CD4-positive, alpha-beta T cell (primary cell): ENCODE measurements at places on chromosomes 4 and X. TPM values are rescaled to one million over a fixed set of nuclear protein-coding genes. Genes with fewer than 3 reads are reported as not detected.

DNA sequence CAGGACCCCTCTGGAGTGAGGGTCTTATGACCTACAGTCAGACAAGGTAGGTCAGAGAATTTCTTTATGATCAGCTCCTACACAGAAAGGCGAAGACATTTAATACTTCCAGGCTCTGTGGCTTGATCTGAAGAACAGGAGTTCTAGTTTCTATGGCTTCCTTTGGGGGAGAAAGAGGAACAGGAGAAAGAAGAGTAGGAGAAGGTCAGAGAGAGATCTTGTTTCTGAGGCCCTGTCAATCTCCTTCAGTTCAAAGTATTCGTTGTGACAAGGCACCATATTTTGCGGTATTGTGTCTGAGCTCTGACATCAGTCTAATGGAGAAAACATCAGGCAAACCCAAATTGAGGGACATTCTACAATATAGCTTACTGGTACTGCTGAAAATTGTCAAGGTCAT, 16.7 kb downstream of the TMSB4X start:
- peaks cover 20% of the 10 kb centered on the region for H3K4me1 ChIP-seq
- no peaks in the 10 kb centered on the region for H3K36me3 ChIP-seq
- no peaks in the 10 kb centered on the region for H3K27me3 ChIP-seq
- H3K27ac ChIP-seq: no peak overlapping the region
- DNase-seq: no peak

PPP1R3F gene
- total RNA-seq: 9.1 TPM

GRCh38 chr4:107635735-107636134, 84.3 kb downstream of the PAPSS1 start:
- H3K27me3 ChIP-seq: no peaks in the 10 kb centered on the region
- H3K4me3 ChIP-seq: no peak overlapping the region
- H3K36me3 ChIP-seq: peaks cover 6% of the 10 kb centered on the region
- no peak for DNase-seq
- no peak overlapping the region for H3K27ac ChIP-seq

DNA sequence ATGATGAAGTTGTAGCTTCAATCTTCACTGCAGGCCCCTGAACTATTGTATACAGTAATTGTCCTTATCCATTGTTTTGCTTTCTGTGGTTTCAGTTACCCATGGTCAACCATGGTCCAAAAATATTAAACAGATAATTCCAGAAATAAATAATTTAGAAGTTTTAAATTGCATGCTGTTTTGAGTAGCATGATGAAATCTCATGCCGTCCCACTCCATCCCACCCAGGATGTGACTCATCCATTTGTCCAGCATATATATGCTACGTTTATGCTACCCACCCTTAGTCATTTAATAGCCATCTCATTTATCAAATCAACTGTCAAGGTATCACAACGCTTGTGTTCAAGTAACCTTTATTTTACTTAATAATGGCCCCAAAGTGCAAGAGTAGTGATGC, 34.5 kb downstream of the IQCM start:
- H3K4me3 ChIP-seq: no peak overlapping the region
- no peak for DNase-seq

SULT1E1 gene
- not detected for total RNA-seq

GRCh38 chr4:87316961-87317360, 5.7 kb downstream of the HSD17B13 start:
- DNase-seq: no peak
- peaks cover 3% of the 10 kb centered on the region for H3K36me3 ChIP-seq

GRCh38 chr4:147809211-147809610, 77.3 kb downstream of the ARHGAP10 start:
- no peak for DNase-seq
- no peak overlapping the region for H3K4me3 ChIP-seq
- no peak overlapping the region for H3K27ac ChIP-seq
- no peaks in the 10 kb centered on the region for H3K4me1 ChIP-seq
- H3K36me3 ChIP-seq: no peaks in the 10 kb centered on the region

DNA sequence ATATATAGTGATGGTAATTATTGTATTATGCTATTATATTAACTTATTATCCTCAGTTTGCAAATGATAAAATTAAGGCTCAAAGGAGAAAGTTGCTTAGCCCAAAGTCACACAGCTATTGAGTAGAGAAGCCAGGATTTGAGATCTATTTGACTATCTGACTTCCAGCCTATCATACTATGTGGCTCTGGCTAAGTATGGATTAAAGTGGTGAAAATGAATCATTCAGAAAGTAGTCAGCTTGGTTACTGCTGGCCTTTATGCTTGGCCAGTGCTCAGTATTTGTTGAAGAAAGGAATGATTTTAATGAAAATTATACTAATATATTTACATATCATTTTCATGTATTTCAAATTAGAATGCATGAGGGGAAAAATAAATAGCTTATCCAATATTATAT, 219.8 kb downstream of the SHROOM3 start:
- H3K4me3 ChIP-seq: no peak overlapping the region
- no peaks in the 10 kb centered on the region for H3K4me1 ChIP-seq
- DNase-seq: no peak
- H3K27me3 ChIP-seq: no peaks in the 10 kb centered on the region
- H3K27ac ChIP-seq: no peak overlapping the region
- no peaks in the 10 kb centered on the region for H3K36me3 ChIP-seq

NPY2R gene
- total RNA-seq: not detected

DNA sequence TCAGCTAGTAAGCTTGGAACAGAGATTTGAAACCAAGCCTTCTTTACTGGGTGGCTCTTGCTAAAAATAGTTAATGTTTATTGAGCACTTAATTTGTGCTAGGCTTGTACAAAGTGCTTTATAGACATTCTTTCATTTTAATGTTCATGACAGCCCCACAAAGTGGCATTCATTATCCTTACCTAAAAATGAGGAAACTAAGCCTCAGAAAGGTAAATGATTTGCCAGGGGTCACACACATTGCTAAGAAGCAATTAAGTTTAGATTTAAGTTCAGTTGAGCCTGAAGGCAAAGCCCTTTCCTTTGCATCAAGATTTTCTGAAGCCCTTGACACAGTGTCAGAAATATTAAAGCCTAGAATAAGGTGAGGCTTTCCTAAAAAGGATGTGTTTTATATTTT, 327.5 kb upstream of the FGF13 start:
- H3K4me1 ChIP-seq: no peaks in the 10 kb centered on the region
- no peak overlapping the region for H3K4me3 ChIP-seq
- no peak for DNase-seq
- no peaks in the 10 kb centered on the region for H3K36me3 ChIP-seq
- no peak overlapping the region for H3K27ac ChIP-seq

DNA sequence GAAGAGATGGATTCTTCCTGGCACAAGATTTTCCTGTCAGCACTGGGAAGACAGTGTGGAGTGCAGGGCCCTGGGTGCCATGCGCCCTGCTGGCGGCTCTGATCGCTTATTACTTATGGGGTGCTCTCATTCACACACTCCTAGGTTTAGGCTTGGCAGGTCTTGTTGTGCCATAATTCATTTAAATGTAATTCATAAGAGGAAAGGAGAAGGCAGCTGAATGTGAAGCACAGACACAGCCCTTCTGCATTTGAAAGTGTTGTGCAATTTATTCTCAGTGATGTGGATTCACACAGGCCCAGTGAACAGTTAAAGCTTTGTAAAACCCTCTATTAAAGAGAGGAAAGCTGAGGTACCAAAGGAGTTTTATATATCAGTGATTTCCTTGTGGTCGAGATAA, 249.7 kb downstream of the C4orf33 start:
- H3K4me1 ChIP-seq: no peaks in the 10 kb centered on the region
- H3K36me3 ChIP-seq: no peaks in the 10 kb centered on the region
- no peaks in the 10 kb centered on the region for H3K27me3 ChIP-seq
- no peak overlapping the region for H3K4me3 ChIP-seq

- no peaks in the 10 kb centered on the region for H3K27me3 ChIP-seq
These were observed 28.9 kb downstream of the OFD1 start for GRCh38 chrX:13763489-13763888.

DNA sequence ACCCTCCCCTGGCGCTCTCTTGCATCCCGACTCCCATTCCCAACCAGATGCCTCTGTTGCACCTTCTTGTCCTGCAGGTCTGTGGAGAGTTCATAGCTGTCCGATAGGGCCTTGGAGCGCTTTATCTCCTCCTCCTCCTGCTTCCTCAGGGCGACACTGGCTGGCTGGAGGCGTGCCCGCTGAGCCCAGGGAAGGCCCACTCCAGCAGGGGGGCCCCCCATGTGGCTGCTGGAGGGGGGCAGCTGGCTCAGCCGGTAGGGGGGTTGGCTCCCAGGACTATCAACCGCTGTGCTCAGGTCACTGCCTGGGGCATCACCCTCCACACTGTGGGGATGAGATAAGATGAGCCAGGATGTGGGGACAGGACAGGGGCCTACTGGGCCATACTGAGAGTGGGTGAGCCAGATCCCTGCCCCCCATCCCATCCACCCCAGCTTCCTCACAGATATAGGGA, 25.6 kb downstream of the IQSEC2 start:
- H3K4me1 ChIP-seq: no peaks in the 10 kb centered on the region
- H3K27me3 ChIP-seq: no peaks in the 10 kb centered on the region
- DNase-seq: no peak
- H3K36me3 ChIP-seq: no peaks in the 10 kb centered on the region
- H3K4me3 ChIP-seq: no peak overlapping the region

- H3K36me3 ChIP-seq: no peaks in the 10 kb centered on the region
- H3K27me3 ChIP-seq: no peaks in the 10 kb centered on the region
- no peak overlapping the region for H3K4me3 ChIP-seq
- H3K4me1 ChIP-seq: peaks cover 62% of the 10 kb centered on the region
These were observed 71.8 kb downstream of the NBDY start for GRCh38 chrX:56800801-56801200.

DNA sequence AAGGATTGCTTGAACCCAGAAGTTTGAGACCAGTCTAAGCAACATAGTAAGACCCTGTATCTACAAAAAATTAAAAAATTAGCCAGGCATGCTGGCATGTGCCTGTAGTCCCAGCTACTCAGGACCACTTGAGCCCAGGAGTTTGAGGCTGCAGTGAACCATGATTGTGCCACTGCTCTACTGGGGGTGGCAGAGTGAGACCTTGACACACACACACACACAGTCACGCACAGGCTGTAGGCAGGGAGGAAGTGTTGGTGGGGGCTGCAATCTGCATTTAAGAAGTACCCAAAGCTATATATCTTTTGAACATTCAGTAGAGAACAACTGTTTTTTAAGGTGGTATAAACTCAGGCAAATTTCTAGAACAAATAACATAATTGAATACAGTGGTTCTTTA, 7.2 kb downstream of the SCRG1 start:
- no peak overlapping the region for H3K27ac ChIP-seq
- no peaks in the 10 kb centered on the region for H3K27me3 ChIP-seq
- DNase-seq: no peak
- H3K36me3 ChIP-seq: no peaks in the 10 kb centered on the region
- no peak overlapping the region for H3K4me3 ChIP-seq

RAP2C gene
- 51.9 TPM for total RNA-seq

GRCh38 chrX:7637066-7637465, 205.9 kb upstream of the VCX start:
- no peak overlapping the region for H3K27ac ChIP-seq
- H3K27me3 ChIP-seq: no peaks in the 10 kb centered on the region
- H3K4me3 ChIP-seq: no peak overlapping the region
- no peak for DNase-seq
- no peaks in the 10 kb centered on the region for H3K36me3 ChIP-seq
- no peaks in the 10 kb centered on the region for H3K4me1 ChIP-seq

- no peaks in the 10 kb centered on the region for H3K27me3 ChIP-seq
- H3K27ac ChIP-seq: no peak overlapping the region
- no peaks in the 10 kb centered on the region for H3K4me1 ChIP-seq
- DNase-seq: no peak
These were observed 800.2 kb upstream of the FTHL17 start for GRCh38 chrX:31872007-31872406.

LUZP4 gene
- not detected for total RNA-seq

DMRTC1 gene
- total RNA-seq: 0.85 TPM

DOK7 gene
- not detected for total RNA-seq

GABRA4 gene
- not detected for total RNA-seq

GRCh38 chr4:2943364-2944090, 19.7 kb downstream of the NOP14 start:
- no peaks in the 10 kb centered on the region for H3K27me3 ChIP-seq
- no peak overlapping the region for H3K27ac ChIP-seq
- peaks cover 88% of the 10 kb centered on the region for H3K36me3 ChIP-seq
- no peak overlapping the region for H3K4me3 ChIP-seq
- DNase-seq: no peak

DMD gene
- total RNA-seq: 0.20 TPM

GRCh38 chr4:147950841-147951240, 219.0 kb downstream of the ARHGAP10 start:
- H3K27me3 ChIP-seq: no peaks in the 10 kb centered on the region
- H3K36me3 ChIP-seq: no peaks in the 10 kb centered on the region
- DNase-seq: no peak
- no peak overlapping the region for H3K4me3 ChIP-seq
- H3K27ac ChIP-seq: no peak overlapping the region

MMGT1 gene
- 37.0 TPM for total RNA-seq

NHS gene
- 0.53 TPM for total RNA-seq

GRCh38 chrX:146481735-146482134, 327.8 kb upstream of the CXorf51B start:
- DNase-seq: no peak
- H3K36me3 ChIP-seq: no peaks in the 10 kb centered on the region
- H3K4me1 ChIP-seq: no peaks in the 10 kb centered on the region
- H3K4me3 ChIP-seq: no peak overlapping the region
- H3K27ac ChIP-seq: no peak overlapping the region

DNA sequence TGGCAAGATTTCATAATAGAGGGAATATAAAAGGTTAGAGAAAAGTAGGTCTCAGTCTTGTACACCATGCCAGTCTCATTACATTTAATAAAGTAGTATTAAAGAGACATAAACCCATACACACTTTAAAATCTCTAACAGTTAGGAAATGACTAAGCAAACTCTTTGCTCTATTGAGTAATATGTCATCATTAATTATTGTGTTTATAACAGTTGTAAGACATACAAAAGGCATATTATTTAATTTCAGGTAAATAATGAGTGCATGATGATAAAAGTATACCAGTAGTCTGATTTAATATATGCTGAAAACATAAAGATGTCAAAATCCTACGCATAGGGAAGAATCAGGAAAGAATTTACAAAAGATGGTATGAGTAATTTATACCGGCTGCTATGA, 31.0 kb upstream of the FGG start:
- DNase-seq: no peak
- H3K27ac ChIP-seq: no peak overlapping the region
- no peaks in the 10 kb centered on the region for H3K36me3 ChIP-seq
- H3K4me3 ChIP-seq: no peak overlapping the region

GRCh38 chr4:164446516-164446915, 307.4 kb upstream of the SMIM31 start:
- H3K4me1 ChIP-seq: no peaks in the 10 kb centered on the region
- H3K27ac ChIP-seq: no peak overlapping the region
- DNase-seq: no peak
- no peaks in the 10 kb centered on the region for H3K27me3 ChIP-seq

DNA sequence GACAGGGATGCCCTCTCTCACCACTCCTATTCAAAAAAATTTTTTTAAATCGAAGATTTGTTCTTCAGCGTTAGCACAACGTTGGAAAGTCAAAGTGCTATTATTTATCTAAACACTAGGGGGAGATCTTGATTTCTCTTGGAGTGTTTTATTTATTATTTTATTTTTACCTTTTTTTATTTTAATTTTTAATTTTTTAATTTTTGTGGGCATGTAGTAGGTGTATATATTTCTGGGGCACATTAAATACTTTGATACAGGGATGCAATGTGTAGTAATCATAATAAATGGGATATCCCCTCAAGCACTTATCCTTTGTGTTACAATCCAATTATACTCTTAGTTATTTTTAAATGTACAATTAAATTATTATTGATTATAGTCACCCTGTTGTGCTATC, 37.4 kb upstream of the SLC10A4 start:
- DNase-seq: no peak
- no peak overlapping the region for H3K4me3 ChIP-seq
- H3K36me3 ChIP-seq: no peaks in the 10 kb centered on the region
- H3K4me1 ChIP-seq: no peaks in the 10 kb centered on the region
- no peaks in the 10 kb centered on the region for H3K27me3 ChIP-seq
